ENCODE measurements at places on chromosomes 2 and 18. TPM values are rescaled to one million over a fixed set of nuclear protein-coding genes. Genes with fewer than 3 reads are reported as not detected.

The NABP1 gene
- total RNA-seq: 11.9 TPM

The ACTG2 gene
- total RNA-seq: 0.16 TPM

The ARMC9 gene
- total RNA-seq: 19.0 TPM

The STK11IP gene
- total RNA-seq: 17.7 TPM

The ACMSD gene
- total RNA-seq: not detected

The SPATA3 gene
- not detected for total RNA-seq

The PCARE gene
- total RNA-seq: not detected

The LYPD6B gene
- not detected for total RNA-seq

The OXER1 gene
- not detected for total RNA-seq

The CDK15 gene
- total RNA-seq: not detected

The CKAP2L gene
- 13.4 TPM for total RNA-seq

The SERPINB5 gene
- total RNA-seq: 0.16 TPM

The KCNE4 gene
- total RNA-seq: 0.93 TPM

Measured in A549 treated with CpdA at 1 μM for 4 hours (cell line).